ENCODE measurements at places on chromosomes 2 and 18.

- DNase-seq, result no peak
These were observed 2.1 kb downstream of the HADHB start for GRCh38 chr2:26246818-26247217.

- no peak for DNase-seq
These were observed 40.2 kb downstream of the SLC14A1 start for GRCh38 chr18:45764000-45764686.

DNA sequence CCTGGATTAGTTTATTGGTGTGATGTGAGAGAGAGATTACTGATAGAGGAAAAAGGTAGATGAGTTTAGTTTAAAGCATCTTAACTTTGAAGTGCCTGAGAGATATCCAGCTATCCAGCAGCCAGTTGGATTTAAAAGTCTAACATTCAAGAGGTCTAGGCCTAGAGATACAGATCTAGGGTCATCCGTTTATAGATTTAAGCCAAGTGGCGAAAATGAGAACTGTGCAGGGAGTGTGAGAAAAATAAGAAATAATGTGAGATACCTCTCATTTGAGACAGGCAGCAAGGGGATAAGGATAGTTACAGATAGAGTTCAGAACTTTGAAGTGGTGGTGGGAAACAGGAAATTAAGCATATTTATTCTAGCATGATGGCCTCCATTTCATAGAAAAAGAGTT lies 5.3 kb upstream of the ORC2 start:
- no peak for DNase-seq

DNA sequence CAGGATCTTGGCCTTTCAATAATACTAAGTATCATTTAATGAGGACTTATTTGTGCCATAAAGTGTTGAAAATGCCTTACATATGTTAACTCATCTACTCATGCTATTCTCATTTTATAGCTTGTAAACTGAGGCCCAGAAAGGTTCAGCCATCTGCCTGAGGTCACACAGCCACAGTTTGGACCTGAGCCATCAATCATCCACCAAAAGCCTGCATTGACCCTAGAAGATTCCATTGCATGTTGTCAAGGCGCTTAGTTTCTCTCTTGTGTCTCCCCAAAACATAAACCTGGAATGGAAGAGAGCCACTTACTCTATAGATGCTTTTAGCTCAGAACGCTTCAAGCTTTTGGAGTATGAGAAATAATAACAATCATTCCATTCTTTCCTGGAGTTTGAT lies 26.8 kb downstream of the NPAS2 start:
- DNase-seq, result no peak

DNA sequence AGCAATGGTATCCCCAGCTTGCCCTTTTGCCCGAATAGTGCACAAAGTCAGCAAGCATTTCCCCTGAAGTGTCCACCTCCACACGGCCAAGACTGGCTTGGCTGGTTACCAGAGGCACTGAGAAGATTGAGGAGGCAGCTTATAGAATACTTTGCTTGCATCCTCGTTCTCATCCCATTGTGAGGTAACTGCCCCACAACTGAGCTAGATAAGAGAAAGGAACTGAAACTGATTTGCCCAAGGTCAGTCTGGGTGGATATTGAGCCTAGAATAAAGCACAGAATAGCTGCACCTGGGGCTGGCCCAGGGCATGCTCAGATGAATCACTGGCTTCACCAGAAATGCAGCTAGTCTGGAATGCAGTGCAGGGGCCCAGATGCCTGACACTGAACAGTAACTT lies 32.7 kb upstream of the MAP4K3 start:
- DNase-seq, result peak; percentile 32

GRCh38 chr18:1513519-1513918 lies 608.8 kb downstream of the ADCYAP1 start:
- no peak for DNase-seq

DNA sequence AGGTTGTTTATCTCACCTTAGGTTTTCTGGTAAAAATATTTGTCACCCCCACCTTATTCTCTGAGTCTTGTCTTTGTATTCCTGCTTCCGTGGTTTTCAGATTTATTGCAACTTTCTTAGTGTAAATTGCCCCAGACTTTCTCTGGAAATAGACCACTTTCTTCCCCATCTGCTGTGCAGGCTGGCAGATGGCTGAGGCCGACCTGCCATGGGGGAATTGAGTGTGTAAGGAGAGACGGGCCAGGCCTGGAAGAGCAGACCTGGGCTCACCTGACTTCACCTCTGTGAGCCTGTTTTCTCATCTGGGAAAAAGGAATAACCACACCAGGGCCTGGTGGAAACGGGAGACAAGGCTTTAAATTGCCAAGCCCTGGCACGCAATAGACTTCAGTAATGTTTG lies 44.9 kb downstream of the ACKR3 start:
- DNase-seq, result no peak

GRCh38 chr2:196229013-196229412 lies 57.6 kb upstream of the STK17B start:
- DNase-seq, result no peak

DNA sequence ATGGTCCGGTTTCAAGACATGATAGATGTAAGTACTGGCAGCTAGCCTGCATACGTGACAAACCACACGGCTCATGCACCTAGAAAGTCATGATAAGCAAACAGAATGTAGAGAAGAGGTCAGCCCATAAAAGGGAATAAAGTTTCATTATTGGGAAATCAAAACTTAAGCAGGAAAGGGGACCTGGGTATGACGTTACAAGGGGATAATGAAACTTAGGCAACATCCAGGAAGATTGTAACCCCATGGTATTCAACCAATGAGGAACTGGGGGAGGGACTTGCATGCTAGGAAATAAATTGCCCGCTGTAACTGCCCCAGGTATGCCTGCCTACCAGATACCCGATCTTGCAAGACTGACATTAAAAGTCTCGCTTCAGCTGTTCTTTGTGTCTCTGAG lies 1679.0 kb downstream of the SUCLG1 start:
- no peak for DNase-seq

GRCh38 chr2:221197225-221197856 lies 374.8 kb downstream of the EPHA4 start:
- DNase-seq, result no peak

- no peak for DNase-seq
These were observed 21.4 kb upstream of the MYO3B start for GRCh38 chr2:170156592-170156991.

GRCh38 chr2:161745866-161746614 lies 121.8 kb downstream of the SLC4A10 start:
- no peak for DNase-seq

GRCh38 chr2:222241128-222241870 lies 57.5 kb downstream of the PAX3 start:
- DNase-seq, result no peak

- no peak for DNase-seq
These were observed 5.6 kb upstream of the SMAD7 start for GRCh38 chr18:48956356-48956755.

DNA sequence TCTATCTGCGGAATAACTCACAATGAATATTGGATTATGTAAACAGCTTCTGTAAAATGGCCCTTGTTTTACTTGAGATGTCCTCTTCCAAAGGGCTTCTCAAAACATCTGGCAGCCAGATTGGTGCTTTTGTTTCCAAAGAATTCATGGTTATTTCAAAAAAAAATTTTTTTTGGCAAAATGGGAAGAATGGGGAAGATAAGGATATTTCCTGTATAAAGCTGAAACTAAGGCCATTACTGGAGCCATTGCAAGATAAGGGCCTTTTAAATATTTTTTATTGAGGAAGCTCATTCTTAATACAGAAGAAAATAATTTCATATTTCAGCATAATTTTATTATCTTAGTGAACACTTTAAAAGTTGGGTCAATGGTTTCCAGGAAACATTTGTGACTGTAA lies 259.1 kb downstream of the GALNT13 start:
- no peak for DNase-seq

GRCh38 chr18:49019446-49020045 lies 68.8 kb upstream of the SMAD7 start:
- DNase-seq, result no peak

DNA sequence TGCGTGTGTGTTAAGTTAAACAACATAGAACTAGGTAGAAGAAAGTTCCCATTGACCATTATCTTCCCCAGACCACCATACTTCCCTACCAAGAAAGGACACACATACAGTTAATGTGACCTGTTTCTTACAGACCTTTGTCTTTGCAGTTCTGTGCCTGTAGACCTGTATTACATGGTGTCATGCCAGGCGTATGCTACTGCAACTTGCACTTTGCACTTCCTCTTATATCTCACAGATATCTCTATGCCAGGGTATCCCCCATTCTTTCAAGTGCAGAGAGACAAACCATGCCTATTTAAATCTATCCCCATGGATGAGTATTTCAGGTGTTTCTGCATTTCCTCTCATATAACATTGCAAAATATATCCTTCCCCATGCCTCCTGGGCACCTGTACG lies 136.8 kb upstream of the PKDCC start:
- DNase-seq, result no peak

DNA sequence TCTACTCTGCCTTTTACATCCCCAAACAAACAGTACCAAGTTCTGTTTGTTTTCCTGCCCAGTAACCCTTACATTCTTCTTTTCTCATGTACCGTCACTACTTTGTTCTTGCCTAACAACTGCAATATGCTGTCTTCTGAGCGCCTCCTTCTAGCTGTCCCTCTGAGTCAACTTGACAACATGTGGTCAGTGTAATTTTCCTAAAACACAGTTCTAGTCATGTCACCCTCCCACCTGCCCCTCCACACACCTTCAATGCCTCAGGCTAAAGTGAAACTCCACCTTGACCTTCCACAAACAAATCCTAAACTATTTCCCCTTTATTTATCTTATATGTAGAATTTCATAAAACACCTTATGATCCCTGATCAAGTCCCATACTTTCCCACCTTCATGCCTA lies 124.6 kb upstream of the CD302 start:
- peak; percentile 34 for DNase-seq

GRCh38 chr2:206797376-206797775 lies 32.0 kb downstream of the FASTKD2 start:
- no peak for DNase-seq

DNA sequence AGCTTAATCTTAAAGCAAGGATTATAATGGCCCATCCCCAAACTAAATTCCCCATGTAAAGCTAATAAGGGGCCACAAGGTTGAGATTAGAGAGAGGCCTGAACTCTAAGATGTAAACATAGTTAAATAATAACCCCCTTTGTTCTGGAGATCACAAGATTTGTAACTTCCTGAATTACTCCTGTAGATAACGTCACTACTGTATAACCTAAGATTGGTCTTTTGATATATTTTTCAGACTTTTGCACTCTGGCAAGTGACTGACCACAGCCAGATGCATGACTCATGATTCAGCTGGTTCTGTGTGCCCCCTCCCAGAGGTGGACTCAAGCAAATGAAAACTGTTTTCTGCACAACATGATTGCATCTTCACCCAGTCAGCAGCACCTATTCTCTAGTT lies 686.0 kb upstream of the DDX18 start:
- no peak for DNase-seq

GRCh38 chr18:37956902-37957301 lies 391.3 kb upstream of the CELF4 start:
- DNase-seq, result peak; percentile 6

GRCh38 chr2:191686729-191687128 lies 8.8 kb downstream of the NABP1 start:
- no peak for DNase-seq

Measured in GM20000 (cell line).